Activated CD4-positive, alpha-beta memory T cell treated with anti-CD3 and anti-CD28 coated beads for 36 hours (primary cell): ENCODE measurements at places on chromosomes 12 and 14.

DNA sequence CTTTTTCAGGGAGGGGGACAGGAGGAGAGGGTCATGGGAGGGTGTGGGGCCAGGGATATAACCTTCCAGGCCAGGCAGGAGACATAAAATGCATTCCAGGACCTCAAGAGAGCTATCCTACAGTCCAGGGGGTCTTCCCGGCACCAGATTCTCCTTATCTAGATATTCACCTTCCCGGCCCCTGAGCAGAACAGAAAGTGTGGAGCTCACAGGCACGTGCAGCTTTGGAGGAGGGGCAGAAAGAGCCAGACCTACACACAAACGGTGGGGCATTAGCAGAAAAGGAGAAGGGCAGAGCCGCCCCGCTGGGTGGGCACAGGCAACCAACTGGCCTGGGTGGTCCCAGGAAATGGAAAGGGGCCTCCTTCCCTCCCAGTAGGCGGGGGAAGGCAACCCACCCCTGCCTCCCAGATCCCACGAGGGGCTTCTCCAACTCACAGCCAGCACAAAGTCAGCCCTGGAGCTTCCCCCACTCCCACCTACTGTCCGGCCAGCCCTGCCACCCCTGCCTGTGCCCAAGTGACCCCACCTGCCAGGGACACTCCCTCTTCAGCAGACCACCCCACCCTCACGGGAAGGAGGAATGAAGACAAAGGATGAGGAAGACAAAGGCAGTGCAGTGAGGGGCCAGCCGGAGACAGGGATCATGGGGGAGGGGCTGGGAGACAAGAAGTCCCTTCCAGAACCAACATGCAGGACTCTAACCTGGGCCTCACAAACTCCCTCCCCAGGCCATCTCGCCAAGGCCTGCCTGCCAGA is 33.3 kb downstream of the CCDC85C start:
- DNase-seq = no peak

DNA sequence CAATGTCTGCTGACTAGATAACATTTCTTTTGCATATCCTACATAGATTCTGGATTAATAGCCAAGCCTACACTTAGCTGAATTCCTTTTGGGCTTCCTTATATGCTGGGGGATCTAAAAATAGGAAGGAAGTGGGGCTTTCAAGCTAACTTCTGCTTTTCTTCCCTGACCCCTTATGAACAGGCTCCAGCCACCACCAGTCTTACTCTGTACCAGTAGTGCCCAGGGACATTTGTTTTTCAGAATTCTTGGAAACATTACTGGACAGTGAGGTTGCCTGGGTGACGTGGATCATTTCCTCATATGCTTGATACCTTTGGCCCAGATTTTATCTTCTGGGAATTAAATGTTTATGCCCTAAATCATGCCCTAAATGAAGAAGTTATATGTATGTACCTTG is 55.9 kb upstream of the SRRM4 start:
- no peak for DNase-seq

GRCh38 chr12:92039046-92039445 is 106.6 kb downstream of the BTG1 start:
- no peak for DNase-seq

GRCh38 chr12:8779281-8779680 is 43.1 kb upstream of the A2ML1 start:
- DNase-seq = no peak

- DNase-seq = peak; percentile 44
These were observed 247.9 kb upstream of the BTG1 start for GRCh38 chr12:92393504-92393903.

DNA sequence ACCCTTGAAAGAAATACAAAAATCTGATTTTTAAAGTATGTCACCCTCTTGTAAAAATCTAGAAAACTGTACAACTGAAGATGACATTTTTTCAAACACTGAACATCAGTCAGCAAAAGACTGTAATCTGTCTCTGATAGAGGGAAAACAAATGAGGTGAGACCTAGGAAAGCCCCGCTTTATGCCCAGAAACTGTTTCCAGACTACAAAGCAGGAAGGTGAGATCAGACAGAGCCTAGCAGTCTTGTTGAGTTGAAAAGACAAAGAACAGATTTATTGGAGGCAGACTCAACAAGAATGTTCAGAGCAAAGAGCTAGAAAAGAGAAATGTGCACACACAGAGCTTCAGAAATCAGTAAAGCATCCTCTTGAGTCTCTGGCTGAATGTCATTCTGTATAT is 873.6 kb downstream of the LRFN5 start:
- DNase-seq = no peak

DNA sequence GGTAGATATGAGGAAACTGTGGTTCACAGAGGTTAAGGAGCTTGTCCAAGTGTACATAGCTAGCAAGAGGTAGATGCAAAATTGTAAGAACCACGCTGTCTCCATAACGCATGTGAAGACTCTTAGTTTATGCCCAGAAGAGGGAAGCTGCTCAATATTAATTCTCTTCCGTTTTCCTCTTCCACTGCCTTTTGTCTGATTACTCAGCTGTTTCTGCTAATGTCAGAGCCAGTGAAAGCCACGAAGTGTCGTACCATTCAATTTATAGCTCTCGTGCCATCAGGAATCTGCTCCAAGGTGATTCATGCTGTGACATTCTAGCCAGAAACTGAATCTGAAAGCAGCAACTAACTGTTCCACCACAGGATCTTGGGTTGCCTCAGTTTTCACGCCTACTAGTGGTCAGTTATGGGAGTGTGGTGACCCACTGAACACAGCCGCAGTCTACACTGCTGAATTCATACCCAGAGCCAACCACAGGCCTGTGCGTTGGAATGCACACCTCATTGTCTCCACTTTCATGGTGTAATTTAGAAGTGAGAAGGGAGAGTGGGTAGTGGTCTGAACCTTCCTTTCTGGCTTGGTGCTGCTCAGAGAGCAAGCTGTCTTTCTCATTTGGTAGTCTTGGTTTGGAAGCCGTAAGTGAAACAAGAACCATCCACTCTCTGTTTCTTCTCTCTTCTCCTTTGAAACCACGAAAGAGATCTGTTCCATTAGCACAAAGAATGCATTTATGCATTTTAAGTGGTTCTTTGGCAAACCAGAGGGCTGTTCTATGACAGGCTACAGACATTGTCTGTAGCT is 74.2 kb upstream of the NAP1L1 start:
- peak; percentile 91 for DNase-seq

- DNase-seq = no peak
These were observed 18.2 kb upstream of the RD3L start for GRCh38 chr14:103960457-103961055.

DNA sequence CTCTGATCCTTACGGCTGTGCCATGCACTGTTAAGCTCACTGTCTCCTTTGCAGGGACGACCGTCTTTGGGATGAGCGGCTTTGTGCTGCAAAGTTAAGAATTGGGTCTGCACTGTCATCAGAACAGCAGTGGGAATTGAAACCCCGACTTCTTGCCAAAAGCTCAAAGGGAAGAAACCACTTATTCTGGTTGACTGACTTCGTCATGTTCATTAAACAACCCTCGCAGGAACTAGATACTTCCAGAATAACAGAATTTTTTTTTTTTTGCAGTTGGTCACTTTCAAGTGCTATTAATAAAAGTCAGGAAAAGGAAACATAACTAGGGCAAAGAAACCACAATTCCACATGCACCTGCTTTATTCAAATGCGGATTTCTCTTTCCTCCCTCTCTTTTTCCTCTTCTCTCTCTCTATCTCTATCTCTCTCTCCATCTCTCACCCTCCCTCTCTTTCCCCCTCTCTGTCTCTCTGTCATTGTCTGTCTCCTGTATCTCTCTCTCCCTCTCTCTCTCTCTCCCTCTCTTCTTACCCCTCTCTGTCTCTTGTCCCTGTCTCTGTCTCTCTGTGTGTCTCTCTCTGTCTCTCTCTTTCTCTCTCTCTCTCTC is 12.3 kb upstream of the GLT1D1 start:
- DNase-seq = no peak

DNA sequence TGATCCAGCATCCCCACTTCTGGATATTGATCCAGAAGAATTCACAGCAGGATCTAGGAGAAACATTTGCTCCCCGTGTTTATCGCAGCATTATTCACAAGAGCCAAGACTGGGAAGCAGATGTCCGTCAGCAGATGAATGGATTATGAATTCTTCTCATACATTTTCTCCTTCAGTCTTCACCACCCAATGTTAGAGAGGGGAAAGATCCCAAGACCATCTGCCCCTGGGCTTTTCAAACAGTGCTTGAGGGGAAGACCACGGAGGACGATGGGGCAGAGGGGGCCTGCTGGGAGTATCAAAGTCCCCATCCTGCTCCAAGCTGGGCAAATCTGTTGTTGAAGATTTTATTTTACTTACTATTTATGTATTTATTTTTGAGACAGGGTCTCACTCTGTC is 41.1 kb downstream of the SERPINA3 start:
- DNase-seq = no peak

- no peak for DNase-seq
These were observed 14.1 kb downstream of the CLEC1A start for GRCh38 chr12:10084733-10085132.

DNA sequence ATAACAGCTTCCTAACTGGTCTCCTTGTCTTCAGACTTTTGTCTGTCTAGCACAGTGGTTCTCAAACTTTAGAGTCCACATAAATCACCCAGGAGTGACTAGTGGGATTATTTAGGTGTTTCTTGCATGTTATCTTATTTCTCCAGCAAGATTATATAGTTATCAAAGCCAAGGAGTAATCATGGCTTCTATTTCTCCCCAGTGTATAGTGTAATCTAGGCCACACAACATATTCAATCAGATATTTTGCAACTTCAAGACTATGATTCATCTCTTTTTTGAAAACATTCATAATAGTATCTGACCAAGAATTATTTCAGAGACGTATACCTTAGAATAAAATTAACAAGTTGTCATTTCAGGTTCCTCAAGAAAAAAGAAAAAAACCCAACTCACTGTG is 131.9 kb downstream of the CEP83 start:
- no peak for DNase-seq

DNA sequence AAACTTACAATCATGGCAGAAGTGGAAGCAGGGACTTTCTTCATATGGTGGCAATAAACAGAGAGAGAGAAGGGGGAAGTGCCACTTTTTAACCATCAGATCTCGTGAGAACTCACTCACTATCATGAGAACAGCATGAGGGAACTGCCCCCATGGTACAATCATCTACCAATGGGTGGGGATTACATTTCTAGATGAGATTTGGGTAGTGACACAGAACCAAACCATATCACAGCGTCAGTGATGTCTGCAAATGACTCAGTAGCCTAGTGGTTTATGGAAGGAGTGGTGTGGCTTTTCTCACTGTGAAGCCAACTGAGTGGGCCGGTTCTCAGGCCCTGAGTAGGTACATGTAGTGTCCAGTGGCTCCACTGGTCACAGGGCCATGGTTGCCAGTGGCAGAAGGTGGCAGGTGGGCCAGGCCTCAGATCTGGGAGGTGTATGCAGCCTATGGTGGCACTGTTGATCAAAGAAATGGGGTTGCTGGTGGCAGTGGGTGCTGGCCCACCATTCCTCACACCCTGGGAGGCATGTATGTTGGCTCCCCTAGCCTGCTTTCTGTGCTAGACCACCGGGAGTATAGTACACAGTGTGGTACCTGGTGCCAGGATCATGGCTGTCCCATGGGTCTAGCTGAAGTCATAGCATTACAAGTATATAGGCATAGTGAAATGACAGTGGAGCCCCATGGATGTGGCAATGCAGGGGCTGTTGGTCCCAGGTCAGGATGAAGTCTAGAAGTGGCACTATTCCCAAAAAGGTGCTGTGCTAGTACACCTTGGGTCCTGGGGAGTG is 191.9 kb downstream of the NUBPL start:
- peak; percentile 10 for DNase-seq

GRCh38 chr12:92300777-92301176 is 155.1 kb upstream of the BTG1 start:
- no peak for DNase-seq

DNA sequence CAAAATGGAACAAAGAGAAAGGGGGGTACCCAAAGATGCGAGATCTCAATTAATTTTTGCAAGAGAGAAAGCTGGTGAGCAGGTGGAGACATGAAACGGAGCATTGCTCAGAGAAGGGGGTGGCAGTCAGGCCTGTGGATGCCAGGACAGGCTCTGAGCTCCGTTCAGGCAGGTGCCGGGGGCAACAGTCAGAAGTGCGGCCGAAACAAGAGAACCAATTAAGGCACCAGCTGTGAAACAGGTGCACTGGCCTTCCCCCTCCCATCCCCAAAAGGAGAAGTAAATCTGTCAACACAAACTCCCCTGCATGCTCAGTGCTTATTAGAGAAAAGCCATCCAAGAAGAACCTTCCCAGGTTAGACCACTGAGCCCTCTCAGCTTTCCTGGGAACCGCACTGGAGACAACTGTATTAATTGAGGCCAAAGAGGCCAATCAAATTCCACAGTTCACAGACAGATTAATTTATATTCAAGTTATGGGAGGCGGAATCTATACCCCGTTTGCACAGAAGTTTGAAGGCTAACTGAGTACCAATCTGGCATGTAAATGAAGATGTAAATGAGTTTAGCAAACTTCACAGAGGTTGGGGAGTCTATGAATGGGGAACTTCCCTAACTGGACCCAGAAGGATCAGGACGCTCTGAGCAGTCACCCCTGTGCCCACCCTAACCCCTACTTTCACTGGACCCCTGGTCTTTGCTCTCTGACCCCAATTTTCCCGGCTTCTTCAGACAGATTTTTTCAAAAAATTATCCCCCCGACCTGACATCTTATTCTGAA is 20.9 kb downstream of the OAS2 start:
- no peak for DNase-seq

DNA sequence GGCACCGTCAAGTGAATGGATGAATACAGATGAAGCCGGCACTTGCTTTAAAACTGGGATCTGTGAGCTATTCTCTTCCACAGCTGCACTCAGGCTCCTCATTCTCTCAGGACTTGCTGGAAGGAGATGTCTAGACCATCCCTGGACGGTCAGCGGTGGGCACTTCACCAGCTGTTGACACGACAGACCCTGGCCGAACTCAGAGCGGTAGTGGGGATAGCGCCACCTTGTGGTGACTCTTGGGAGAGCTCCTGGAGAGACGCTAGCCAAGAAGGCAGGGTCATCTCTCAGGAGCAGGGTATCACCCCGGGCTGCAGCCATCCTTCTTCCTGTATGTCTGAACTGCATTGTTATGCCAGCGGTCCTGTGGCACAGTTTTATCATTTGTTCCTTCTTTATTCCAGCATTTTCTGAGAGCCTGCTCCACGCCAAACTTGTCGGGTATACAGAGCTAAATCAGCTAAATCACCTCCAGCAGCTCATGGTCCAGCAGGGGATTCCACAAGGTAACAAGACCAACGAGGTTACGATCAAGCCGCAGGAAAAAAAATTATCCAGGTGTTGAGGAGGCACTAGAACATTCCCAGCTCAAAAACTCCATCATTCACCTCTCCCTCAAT is 10.0 kb downstream of the WNT1 start:
- peak; percentile 86 for DNase-seq

DNA sequence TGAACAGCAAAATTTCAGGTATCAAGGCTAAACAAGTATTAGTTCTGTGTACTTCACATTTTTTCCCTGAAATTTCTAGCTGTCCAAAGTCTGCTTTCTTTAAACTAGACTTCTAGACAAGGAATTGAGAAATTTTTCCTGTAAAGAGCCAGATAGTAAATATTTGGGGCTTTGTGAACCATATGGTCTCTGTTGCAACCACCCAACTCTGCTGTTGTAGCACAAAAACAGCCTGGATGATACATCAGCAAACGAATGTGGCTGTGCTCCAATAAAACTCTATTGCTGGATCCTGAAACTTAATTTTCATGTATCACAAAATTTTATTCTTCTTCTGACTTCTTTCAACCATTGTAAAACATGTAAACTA is 96.0 kb upstream of the SLC38A4 start:
- no peak for DNase-seq
